ENCODE measurements at places on chromosomes 12 and 14.

DNA sequence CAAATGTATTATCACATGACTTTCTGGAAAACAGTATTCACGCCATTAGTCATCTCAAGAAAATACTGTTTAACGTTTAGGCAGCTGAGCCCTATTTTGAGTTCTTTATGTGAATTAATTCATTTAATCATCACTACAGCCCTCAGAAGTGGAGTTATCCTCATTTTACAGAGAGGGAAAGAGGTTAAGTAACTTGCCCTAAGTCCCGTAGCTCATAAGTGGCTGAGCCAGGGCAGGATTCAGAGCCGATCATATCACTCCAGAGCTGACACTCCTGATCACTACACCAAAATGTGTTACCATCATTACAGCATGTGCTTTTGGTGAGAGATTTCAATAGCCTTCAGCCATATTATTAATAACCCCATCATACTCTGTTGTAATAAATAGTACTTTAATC lies 210.6 kb downstream of the FBXL14 start:
- DNase-seq = no peak

GRCh38 chr14:99747167-99747566 lies 46.0 kb upstream of the EML1 start:
- no peak for DNase-seq

GRCh38 chr12:107242189-107242588 lies 148.8 kb upstream of the CRY1 start:
- DNase-seq = no peak

GRCh38 chr12:46503637-46504175 lies 131.1 kb upstream of the SLC38A2 start:
- DNase-seq = no peak

DNA sequence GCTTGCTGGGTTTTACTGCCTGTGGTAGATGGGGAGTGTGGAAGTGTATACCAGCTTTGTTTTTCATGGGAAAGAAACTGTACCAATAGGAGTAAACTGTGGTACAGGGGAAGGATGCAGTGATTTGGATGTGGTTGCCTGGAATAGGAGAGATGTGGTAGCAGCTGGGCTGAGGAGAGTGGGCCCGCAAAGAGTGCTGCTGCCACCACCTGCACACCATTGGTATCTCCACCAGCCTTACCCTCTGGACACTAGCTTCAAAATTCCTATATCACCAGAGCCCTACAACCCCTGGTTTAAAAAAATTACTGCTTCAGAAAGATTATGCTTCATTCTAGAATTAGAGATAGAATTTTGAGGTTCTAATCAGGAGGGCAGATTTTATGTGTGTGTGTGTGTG lies 53.6 kb downstream of the AKAP6 start:
- DNase-seq = no peak

- DNase-seq = no peak
Observed at GRCh38 chr12:5376591-5377207, 55.2 kb upstream of the NTF3 start.
